ENCODE measurements at places on chromosomes 3 and 15.

- DNase-seq, result no peak
Observed at GRCh38 chr3:177437513-177438337, 240.4 kb upstream of the TBL1XR1 start.

GRCh38 chr3:111315930-111316587, 225.9 kb upstream of the CD96 start:
- no peak for DNase-seq

DNA sequence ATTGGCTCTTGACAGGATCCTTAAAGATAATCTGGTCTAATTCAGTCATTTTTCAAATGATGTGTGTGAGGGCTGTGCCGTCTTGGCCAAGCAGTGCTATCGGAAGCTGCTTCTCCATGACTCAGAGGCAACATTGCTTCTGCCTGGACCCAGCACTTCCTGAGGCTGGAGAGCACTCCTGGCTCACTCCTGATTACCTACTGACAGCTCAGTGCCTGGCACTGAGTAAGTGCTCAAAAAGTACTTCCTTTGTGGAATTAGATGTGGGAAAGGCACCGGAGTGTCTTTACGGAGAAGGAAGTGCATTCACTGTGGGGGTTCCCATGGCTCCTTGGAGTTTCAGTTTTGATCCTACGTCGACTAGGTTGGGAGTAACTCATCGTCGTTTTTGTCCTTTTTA, 86.9 kb upstream of the UBE3A start:
- no peak for DNase-seq

GRCh38 chr3:62672270-62672987, 202.8 kb downstream of the CADPS start:
- no peak for DNase-seq

DNA sequence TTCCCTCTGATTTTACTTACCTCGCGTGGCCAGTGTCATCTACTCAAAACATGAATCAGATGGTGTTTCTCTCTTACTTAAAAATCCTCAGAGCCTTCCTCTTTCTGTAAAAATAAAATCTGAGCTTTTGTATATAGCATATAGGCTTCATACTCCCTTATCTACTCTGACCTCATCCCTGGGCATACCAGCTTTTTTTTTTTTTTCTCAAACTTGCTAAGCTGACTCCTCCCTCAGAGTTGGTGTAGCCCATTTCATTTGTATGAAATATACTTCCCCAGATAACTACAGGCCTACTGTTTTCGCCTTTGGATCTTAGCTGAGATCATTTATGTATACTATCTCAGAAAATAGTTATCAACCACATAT, 648.9 kb upstream of the ALCAM start:
- no peak for DNase-seq

- DNase-seq, result no peak
Observed at GRCh38 chr3:57985176-57985983, 22.8 kb upstream of the FLNB start.

DNA sequence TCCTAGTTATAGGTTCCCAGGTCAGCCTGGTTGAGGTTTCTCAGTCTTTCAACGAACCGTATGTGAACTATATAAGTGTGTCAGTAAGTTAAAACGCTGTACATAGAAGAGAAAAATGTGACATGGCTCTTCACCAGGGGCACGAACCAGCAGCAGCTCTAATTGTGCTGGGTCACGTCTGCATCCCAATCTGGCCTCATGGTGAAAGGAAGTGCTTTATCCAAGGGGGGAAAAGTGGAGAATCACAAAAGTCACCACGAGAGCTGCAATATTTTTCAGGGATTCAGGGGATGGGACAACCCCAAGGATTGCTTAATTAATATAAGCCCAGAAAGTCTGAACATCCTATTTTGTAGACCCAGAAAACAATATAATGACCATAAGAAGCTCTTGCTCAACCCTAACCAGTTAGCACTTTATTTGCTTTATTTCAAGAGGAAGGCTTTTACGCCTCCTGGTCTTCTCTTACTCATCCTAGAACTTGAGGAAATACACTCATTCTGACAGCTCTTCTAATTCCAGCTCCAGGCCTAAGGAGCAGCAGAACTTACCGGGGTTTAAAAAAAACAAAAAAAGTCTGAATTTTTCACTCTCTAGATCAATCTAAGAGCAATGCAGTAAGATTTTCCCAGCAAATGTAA, 16.5 kb downstream of the ANXA2 start:
- no peak for DNase-seq

DNA sequence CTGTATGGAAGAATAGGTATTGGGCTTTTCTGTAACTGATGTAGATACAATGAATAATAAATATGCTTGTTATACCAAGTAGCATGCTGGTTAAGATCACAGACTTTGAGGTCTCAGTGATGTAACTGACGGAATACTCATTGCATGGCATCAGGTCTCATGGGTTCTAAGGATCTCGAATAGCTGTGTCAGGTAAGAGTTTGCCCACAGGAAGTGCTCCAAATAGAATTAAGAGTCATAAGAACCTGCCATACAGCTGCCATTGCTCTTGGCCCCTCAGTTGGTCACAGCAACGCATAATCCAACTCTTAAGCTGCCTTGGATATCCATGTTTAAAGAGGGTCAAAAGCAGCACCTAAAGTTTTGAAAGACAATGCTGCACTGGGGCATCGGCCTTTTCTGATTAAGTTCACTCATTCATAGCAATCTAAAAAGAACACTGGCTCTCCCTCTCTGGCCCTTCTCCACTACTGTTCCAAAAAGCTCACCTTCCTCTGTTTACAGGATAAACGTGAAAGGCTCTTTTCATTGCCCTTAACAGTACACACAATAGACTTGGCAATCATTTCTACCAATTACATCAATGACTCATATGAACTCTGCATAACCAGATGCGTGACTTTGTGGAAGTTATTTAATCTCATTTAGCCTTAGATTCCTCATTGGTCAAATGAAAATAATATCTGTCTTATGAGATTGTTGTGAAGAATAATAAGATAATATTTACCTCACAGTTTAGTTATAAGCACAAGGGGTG, 74.6 kb downstream of the ZBTB20 start:
- DNase-seq, result no peak

- no peak for DNase-seq
Observed at GRCh38 chr3:185297867-185298266, 44.0 kb upstream of the EHHADH start.

DNA sequence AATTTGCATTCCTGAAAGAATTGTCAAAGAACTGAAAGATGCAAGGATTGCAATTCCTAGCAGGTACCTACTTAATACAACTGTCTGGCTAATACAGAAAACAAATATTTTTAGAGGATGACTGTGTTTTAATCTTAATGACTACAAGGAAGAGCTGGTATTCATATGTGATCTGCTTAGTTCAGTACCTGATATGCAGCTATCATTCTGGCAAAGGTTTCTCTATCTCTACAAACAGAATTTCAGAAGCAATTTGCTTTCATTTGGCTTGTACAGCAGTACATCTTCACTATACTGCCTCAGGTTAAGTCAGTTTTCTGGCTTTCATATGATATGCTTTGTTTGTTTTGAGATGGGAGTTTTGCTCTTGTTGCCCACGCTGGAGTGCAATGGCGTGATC, 51.3 kb downstream of the TBL1XR1 start:
- no peak for DNase-seq

DNA sequence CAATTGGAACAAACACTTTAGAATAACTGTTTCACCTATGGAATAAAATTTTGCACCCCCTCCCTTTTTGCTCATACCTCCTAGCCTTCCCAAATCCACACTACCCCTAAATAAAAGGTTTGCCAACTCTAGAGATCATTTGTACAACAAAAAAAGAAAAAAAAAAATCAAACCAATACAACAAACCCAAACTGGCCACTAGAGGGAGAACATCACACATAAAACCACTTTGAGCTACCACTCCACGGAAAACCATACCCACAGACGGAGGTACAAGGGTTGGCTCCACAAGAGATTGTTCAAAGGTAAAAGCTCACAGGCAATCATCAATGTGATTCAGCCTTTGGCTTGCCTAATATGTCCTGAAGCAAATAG, 47.6 kb downstream of the SETMAR start:
- DNase-seq, result peak; percentile 66

Data from CD4-positive, alpha-beta T cell treated with Interleukin-15 for 4 hours (primary cell).